Activated naive CD8-positive, alpha-beta T cell treated with anti-CD3 and anti-CD28 coated beads, Interleukin-2, amount 10 ng/mL, durations not matched to agents 7 days and 5 days (primary cell): ENCODE measurements at places on chromosomes 2 and 18.
A peak's percentile ranks its signal among the peaks of the same experiment; 100 is the strongest.

DNA sequence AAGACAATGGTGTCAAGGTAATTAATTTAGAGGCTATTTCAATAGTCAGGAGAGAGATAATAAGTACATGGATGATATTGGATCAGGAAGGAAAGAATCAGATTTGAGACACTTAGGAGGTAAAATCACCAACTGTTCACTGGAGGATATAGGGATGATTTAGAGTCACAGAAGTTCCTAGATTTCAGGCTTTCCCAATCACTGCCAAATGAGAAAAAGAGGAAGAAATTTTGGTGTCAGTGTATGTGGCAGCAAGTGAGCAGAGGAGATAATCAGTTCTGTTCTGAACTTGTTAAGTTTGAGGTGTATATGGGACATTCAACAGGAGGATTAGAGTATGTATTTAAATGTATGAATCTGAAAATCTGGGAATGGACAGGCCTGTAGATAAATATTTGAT is 640.4 kb downstream of the NR4A2 start:
- no peak for DNase-seq

DNA sequence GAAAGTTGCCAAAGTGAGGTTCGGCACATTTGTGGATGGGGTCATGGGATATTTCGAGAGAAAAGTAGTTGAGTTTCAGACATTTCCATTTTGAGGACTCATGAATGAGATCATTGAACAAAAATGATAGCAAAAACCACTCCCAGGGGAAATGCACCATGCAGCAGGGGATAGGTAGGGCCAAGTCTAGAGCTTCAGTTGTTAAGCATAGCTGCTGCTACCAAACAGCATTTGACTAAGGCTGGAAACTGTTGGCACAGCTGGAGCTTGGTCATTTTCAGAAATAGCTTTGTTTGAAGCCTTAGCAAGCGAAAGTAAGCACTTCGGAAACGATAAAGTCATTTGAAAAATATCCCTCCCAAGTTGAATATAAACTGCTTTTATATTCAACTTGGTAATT is 431.8 kb downstream of the SOCS6 start:
- no peak for DNase-seq

DNA sequence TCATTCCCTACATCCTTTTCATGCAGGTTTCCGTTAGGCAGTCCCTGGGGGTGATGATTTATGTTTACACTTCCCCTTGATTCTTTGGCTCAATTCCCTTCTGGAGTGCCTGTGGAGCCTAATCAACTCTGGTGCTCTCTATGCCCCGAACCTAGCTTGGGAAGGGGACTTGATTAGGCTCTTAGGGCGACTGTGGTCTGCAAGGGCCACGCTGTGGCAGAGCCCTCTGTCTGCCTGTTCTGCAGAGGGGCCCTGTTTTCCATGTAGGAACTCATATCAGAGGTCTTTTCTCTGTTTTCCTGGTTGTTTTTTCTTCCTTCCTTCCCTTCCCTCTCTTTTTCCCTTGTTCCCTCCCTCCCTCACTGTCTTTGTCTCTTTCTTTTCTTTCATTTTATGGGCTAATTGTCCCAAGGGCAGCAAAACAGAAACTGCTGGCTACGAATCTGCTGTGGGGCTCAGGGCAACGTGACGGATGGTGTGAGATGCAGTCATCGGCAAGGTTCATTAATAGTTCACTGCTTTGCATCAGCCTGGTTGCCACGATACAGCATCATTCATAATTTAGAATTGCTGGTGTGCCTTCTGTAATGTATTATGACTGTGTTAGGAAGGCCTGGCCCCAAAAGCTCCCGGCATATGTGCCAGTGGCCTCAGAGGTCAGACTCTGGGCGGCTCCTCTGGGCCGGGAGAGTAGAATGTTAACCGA is 134.5 kb downstream of the NAPG start:
- no peak for DNase-seq

DNA sequence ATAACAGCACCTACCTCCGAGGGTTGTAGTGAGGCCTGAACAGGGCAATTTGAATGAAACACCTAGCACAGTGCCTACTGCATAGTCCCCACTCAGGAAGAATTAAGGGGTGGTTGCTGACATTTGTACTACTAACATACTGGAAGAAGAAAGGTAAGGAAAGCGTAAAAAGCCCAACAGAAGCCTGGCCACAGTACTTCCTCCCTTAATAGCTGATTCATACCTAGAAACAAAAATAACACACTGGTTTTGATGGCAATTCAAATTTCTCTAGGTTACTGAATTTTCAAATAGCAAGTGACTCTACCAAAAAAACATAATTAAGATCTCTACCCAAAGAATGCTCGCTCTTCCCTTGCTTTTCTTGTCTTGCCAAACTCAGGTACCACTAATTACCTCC is 16.2 kb downstream of the SUCLG1 start:
- DNase-seq = no peak

GRCh38 chr2:11310212-11310611 is 34.2 kb downstream of the ROCK2 start:
- no peak for DNase-seq

DNA sequence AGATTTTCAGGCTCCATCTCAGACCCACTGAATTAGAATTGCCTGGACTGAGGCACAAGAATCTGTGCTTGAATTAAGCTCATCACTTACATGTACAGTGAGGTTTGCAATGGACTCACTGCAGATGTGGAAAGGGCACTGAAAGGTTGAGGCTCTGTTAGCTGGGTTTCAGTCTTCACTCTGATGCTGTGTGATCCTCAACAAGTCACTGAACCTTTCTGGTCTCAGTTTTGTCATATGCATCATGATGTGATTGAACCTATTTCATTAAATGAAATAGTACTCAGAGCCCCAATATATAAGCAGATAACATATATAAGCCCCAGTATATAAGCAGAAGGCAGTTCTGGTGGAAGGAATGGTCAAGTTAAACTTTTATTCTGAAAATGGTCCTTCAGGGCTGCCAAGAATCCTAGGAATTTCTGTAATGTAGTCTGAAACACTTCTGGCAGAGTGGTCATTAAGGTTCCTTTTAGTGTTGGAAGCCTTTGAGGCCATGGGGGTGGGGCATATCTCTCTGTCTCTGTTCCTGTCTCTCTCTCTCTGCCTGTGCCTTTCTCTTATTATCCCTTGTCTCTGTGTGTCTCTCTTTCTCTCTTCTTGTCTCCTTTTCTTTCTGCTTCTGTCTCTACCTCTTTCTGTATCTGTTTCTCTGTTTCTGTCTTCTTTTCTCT is 110.4 kb downstream of the ADCYAP1 start:
- no peak for DNase-seq

DNA sequence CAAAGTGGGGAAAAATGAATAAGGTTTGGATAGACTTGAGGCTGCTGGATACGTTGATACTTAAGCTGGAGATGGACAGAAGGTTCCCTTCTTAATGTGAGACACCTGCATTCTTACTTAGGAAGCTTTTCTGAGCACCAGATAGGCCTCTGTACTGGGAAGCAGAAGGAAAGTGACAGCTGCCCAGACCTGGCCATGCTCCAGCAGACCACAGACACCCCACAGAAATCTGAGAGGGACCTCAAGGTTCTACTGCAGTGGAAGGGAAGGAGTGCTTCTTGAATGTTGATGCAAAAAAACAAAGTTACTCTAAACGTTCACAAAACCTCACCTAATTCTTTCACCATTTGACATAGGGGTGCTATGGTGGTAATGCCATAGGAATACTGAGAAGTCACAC is 642.1 kb upstream of the ID2 start:
- DNase-seq = no peak

GRCh38 chr2:209771474-209772289 is at the start of gene UNC80:
Gene UNC80 (plus strand): TSS chr2:209771832. CDS start chr2:209772073, 241 bp downstream.
- DNase-seq = peak; percentile 57

DNA sequence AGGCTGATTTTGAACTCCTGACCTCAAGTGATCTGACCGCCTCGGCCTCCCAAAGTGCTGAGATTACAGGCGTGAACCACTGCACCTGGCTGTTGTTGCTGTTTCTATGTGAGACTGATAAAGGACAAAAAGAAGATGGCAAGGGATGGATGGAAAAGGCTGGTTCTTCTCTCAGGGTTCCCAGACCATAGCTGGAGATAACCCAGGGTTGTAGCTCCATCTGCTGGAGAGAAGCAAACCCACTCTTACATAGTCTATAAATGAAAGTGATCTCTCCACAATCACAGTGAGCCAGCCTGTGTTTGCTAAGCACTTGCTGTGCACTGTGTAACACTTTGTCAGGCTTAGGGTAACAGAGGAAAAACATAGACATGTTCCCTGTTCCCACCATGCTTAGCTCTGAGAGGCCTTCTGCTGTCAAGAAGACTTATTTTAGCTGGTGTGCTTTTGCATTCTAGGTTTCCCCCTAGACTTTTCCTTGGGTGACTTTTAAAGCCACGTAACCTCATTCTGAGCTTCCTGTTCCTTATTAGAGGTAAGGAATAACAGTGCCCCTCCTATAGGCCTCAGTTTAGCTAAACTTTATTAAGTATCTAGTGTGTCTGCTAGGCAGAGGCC is 49.7 kb downstream of the LIMS1 start:
- DNase-seq = no peak

DNA sequence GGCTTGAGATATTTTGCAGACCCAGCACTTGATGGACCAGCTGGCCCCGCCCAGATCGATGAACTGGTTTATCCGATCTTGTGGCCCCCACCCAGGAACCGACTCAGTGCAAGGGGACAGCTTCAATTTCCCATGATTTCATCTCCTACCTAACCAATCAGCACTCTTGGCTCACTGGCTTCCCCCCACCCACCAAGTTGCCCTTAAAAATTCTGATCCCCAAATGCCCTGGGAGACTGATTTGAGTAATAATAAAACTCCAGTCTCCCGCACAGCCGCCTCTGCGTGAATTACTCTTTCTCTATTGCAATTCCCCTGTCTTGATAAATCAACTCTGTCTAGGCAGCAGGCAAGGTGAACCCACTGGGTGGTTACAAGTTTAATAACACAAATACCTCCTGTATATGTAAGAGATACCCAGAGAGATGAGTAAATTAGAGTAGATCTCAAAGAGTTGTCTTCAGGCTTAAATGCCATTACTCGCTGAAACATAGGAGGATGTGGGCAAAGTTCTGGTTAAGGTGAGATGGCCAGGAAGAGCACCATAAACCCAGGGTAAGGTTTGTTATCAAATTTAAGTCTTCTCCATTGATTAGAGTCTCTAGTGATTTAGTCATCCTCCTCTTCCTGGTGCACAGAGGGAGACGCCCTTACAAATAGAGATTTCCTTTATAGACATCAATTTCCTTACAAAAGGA is 222.8 kb downstream of the ARL4C start:
- no peak for DNase-seq

- DNase-seq = no peak
Measured at GRCh38 chr2:54430649-54431048, 25.5 kb upstream of the SPTBN1 start.

DNA sequence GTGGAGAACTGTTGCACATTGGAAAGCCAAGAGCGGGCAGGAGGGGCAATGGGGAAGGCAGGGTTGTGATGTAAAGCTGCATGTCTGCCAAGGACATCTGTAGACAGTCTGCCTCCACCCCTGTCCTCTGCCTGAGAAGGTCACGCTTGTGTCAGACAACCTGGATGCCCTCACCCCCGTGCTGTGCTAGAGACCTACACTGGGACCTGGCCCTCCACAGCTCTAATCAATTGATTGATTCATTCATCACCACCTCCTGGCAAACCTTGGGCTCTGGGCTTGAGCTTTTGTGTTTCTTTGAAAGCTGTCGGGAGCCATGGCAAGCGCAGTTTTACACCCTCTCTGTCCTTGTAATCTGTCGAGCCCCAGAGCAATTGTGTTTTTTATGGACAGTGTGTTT is 41.1 kb downstream of the MARCO start:
- DNase-seq = no peak

DNA sequence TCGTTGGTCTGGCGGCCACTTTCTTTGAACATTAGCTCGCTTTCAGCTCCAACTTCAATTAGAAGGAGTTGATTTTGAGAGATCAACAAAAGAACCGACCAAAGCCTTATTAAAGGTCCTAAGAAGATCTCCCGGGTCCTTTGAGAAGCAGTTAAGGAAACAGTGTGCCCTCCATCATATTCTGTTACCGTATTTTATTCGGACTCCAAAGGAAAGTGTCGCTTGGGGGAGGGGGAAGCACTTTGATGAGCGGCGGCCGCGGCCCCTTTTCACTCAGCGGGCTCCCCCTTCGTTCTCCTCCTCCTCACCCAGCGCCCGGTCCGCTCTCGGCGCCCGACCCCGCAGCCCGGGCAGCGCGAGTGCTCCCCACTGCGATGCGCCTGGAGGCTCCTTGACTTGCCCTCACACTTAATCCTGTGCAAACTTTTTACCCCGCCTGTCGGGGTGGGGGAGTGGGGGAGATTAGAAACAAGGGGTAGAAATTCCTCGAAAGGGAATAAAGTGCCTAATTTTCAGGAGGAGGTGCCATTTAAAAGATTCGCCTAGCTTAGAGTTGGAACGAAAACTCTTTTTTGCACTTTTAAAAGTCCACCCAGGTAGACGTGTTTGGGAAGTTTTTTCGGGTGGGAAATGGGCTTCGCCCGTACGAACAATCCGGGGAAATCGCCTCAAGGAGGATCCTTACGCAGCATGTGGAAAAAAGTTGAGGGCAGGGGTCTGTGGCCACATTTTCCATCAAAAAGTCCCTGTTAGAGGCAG is 1.2 kb upstream of the OTX1 start:
- DNase-seq = peak; percentile 51

GRCh38 chr2:224613543-224614286 is 28.6 kb upstream of the CUL3 start:
- no peak for DNase-seq

GRCh38 chr18:52499644-52500043 is 159.6 kb downstream of the DCC start:
- no peak for DNase-seq

DNA sequence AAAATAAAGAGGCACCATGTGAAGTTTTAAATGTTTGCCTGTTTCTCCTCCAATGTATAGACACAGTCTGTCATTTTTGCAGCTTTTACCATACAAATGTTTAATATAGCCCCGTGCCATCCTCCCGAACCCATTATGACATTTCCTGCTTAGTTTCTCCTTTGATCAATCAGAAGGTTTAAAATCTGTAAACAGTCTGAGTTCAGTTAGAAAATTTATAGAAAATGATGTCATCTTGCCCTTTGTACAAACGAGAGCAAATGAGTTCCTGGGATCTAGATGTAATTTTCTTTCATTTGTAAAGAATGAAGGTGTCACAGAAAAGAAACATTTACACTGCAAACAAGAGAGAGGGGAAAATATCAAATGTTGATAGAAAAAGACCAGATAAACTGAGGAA is 62.7 kb upstream of the NFU1 start:
- DNase-seq = no peak

- DNase-seq = no peak
Measured at GRCh38 chr2:7752291-7752690, 835.1 kb downstream of the RNF144A start.

- no peak for DNase-seq
Measured at GRCh38 chr2:226873051-226873620, 37.3 kb downstream of the RHBDD1 start.

DNA sequence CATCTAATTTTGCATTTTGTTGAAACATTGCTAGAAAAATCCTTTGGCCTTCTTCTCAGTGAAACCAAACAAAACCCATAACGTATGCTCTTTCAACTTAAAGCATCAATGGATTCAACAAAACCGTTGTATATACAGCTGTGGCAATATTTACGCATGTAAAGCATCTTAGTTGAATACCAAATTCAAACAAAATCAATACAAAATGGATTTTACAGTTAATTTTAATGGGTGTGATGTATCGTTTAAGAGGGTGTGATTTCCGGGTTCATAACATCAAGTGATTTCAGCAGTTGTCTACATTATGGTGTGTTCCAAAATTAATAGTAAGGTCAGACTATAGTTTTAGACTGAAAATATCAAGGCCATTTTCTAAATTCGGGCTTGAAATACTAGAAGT is 198.2 kb downstream of the TGIF1 start:
- DNase-seq = no peak

GRCh38 chr18:61992923-61993322 is 100.1 kb upstream of the RNF152 start:
- no peak for DNase-seq

GRCh38 chr18:24811950-24812681 is 351.7 kb downstream of the HRH4 start:
- no peak for DNase-seq
